ENCODE measurements at places on chromosomes 7 and 10. TPM values are rescaled to one million over a fixed set of nuclear protein-coding genes. Genes with fewer than 3 reads are reported as not detected.

The GBX1 gene
- total RNA-seq: not detected

The GDF2 gene
- total RNA-seq: not detected

The SEMA3A gene
- 5.0 TPM for total RNA-seq

The PNLIP gene
- total RNA-seq: not detected

The HOXA3 gene
- total RNA-seq: not detected

All from natural killer cell treated with Interleukin-12 subunit alpha and Interleukin-12 subunit beta and Interleukin-15 and Interleukin-18, amount 100 ng/mL, for 72 hours (primary cell).